ENCODE measurements at places on chromosomes 2 and 18.
A peak's percentile ranks its signal among the peaks of the same experiment; 100 is the strongest.

DNA sequence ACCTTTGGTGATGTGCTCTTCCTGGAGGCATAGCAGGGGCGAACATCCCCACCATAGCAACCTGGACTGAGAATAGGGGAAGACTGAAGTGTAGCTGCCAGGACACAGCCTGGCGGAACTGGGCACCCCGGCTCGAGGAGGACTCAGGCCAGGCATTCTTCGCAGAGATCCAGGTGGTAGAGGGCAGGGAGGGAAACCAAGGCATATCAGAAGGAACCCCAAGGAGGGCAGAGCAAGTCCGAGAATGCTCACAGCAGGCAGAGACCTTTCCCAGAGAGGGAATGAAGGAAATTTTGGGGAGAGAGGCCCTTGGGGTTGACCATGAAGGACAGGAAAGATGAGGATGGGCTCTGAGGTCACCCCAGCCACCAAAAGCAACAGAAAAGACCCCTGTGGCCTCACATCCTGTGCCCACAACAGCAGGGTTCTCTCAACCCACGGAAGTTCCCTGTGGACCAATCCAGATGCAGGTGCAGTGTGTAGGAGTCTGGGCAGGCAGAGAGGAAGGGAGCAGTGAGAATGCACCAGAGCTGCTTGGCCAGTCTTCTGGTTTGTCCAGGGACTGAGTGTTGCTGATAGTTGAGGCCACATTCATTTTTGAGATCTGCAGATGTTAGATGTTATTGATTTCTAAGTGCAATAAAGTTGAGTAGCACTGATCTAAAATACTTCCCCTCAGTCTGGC, 136.9 kb downstream of the PXDN start:
- DNase-seq, result no peak

DNA sequence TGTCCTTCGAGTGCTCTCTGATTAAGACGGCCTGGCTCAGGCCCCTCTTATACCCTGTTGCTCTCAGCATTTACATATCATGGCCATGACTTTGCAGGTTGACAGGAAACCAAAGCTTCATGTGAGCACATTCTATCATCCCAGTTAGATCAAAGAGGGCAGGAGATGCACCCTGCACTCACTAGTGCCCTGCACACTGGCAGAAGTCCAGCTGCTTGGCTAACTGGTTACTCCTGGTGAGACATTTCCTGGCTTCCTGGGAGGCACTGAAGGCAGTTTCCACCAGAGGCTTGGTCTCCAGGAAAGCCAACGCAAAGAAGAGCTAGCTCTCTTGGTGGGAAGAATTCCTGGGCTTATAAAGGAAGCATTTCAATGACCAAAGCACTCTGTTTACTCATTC, 66.3 kb downstream of the LIPG start:
- DNase-seq, result no peak

DNA sequence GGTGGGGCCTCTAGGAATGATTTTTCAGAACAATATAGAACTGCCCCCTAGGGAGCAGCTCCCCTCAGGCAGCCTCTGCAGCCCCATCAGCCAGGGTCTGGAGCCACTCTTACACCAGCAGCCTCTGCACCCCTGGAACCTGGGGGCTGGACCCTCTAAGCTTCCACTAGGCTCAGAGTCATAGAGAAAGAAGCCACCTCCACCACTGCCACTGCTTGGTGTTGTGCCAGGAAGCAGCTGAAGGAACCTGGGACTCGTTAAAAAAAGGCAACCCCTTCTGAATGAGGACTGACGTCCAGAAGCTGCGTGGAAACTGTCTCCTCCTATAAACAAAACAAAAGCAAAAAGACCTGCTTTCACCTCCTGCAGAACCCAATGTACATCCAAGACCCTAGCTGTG, 98.1 kb upstream of the HS6ST1 start:
- no peak for DNase-seq

DNA sequence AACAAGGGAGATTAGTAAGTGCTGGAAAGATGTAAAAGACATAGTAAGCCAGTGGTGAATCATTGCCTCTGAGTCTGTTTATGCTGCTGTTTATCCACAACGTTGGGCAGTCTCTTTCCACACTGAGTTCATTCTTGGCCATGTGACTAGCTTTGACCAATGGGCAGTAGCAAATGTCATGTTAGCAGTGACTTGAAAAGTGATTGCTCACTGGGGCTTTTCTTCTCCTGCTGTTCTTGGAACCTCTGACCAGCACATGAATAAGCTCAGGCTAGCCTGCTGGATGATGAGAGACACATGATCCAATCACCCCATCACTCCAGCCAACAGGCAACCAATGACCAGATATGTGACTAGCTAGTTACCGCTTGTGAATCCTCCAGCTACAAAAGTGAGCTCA, 360.4 kb downstream of the SLC4A3 start:
- no peak for DNase-seq

DNA sequence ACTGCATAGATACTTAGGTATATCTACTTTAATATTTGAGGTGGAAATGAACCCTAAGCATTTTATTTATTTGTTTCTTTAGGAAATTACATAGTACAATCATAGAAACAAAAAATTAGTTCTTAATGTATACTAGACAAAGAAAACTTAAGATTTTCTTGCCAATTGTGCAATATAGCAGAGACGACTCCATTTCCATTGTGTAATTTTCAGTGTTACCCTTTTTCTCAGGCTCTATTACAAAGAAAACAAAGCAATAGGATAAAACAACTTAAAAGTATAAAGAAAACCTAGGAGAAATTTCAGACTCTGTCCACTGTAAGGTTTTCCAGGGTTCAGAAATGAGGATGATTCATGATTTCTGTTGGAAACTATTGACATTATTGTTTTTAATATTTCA, 89.0 kb upstream of the SERTAD2 start:
- no peak for DNase-seq

DNA sequence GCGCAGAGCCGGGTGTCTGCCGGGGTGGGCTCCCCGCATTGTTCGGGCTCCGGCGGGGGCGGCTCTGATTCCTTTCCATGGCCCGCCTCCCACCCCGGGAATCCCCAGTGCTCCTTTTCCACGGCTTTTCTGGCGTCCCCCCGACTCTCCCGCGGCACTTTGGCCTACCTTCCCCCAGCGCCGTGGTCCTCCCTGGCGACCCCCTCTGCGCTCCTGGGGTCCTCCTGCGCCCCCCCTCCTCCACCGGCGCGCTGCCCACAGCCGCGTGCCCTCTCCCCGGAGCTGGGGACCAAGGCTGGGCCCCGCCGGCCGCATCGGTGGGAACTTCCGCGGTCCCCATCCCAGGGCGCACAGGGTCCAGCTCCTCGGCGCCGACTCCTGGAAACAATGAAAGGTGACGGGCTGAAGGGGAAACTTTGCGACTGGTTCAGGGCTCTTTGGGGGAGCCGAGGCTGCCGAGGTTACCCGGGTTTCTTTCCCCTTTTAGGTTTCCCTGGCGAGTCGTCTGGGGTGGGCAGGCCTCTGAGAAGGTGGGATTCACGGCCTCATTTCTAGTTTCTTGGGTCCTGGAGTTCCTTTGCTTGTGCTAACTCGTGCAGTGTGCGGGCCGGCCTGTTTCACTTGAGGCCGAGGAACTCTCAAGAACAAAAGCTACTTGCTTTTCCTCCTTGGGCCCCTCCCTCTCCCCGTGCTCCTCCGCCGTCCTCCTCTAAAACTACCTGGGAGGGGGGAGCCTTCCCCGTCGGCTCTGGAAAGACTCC, 2.2 kb downstream of the TGIF1 start:
- DNase-seq, result peak; percentile 42

DNA sequence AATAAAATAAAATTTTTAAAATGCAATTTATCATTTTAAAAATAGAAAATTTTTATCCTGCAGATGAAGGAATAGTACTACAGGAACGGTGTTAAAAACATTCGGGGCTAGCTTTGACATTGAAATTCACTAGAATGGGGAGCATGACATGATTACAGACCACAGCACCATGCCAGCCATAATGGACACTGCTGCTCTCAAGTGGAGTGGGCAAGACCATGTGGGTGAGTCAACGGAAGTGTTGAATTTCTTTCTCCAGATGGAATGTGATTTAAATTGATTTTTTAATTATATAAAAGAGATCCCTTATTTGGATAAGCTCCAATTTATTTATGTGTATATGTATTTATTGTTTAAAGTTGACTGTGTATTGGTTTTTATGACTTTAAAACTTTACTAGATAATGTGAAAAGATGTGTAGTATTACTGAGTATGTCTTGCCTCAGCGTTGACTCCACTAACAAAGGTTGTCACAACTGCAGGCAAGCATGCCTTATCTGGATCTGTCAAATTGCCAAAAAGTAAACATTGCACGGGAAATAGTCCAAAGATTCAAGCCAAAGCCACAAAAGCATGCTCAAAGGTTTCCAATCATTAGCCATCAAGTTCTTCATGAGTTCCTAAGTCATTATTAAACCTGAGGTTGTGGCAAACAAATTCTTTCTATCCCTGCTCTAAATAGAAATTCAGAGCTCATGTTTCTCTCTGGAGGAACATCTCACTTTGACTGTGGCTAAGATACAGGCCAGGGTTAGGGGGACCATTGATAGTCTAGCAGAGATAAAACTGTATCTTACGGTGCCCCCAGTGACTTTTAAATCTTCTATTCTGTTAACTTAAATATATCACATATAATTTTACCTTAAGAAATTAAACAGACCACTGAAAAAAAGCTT, 536.9 kb downstream of the TMX3 start:
- no peak for DNase-seq

- DNase-seq, result no peak
Observed at GRCh38 chr2:179824961-179825360, 36.5 kb downstream of the ZNF385B start.

DNA sequence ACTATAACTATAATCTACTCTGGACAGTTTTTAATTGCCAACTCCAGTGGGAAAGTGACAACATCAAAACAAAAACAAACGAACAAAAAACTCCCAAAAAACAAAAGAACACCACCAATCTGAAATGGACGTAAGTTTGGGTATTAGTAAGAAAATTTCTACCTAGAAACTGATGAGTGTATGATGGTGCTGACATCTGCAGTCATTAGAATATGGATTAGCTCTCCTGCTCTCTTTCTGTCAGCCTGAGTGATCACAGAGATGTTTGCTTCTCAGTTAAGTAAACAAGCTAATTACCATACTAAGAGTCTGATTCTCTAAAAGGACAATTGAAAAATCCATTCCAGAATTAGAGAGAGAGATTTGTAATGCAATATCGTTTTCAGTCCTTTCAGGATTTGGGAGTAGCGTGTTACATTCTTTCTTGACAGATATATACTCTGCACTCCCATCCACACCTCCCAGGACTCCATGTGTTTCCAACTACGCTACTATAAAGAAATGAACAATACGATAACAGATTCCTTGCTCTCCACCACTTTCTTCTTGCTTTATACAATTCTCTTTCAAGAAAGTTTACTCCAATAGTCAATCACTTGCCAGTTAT, 1347.4 kb upstream of the PIK3C3 start:
- no peak for DNase-seq

DNA sequence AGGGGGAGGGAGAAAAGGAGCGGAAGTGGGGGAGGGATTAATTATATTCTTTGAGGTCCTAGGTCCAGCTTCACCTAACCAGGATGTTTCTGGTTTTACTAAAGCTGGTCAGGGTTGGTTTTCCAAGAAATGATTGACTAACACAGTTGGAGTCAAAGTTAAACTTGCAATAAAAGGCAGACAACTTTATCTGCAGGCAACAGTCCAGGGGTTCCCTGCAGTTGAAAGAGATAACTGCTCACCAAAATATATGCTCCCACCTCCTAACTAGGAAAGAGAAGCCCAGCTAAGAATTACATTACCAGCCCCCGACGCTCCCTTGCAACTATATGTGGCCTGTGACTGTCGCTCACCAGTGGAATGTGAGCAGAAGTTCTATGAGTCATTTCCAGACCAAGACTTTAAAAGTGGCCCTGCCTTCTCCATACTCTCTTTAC, 140.0 kb upstream of the PKDCC start:
- DNase-seq, result no peak

DNA sequence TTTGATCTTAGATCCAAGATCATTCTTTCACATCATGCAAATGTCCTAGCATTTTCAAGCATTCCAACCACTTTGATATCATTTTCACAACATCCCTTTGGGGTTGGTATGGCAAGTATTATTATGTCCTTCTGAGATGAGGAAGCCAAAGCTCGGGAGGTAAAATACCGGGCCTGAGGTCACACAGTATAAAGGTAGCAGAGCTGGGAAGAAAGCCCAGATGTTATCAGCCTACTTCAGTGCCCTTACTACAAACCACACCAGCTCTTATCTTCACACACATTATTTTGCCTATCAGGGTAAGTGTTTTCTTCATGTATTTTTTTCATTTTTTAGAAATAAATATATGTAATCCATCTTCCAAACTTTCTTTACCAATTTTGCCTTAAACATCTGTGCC, 4.2 kb upstream of the B4GALT6 start:
- DNase-seq, result no peak

GRCh38 chr2:9627310-9627709, 3.5 kb downstream of the YWHAQ start:
- peak; percentile 50 for DNase-seq

DNA sequence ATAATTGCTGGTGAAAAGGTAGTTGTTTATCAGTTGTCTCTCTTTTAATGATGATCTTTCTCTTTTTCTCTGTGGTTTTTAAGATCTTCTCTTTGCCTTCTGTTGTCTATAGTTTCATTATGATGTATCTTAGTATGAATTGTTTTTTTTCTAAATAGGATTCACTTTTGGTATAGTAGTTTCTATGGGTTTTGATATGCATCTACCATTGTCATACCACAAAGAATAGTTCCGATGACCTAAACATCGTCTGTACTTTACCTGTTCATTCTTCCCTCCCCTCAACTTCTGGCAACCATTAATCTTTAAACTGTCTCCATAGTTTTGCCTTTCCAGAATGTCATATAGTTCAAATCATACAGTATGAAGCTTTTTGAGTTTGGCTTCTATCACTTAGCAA, 19.6 kb downstream of the RDH14 start:
- DNase-seq, result no peak

Measured in CD4-positive, alpha-beta T cell treated with Interleukin-21 for 1 hour (primary cell).